ENCODE measurements at places on chromosomes 2 and 18. TPM values are rescaled to one million over a fixed set of nuclear protein-coding genes. Genes with fewer than 3 reads are reported as not detected.

- H3K27me3 ChIP-seq, result no peaks in the 10 kb centered on the region
- no peak overlapping the region for H3K4me3 ChIP-seq
- peak; percentile 74 for DNase-seq
- peaks cover 81% of the 10 kb centered on the region for H3K4me1 ChIP-seq
- peaks cover 4% of the 10 kb centered on the region for H3K36me3 ChIP-seq
Observed at GRCh38 chr2:160324161-160324800, 124.2 kb upstream of the ITGB6 start.

DNA sequence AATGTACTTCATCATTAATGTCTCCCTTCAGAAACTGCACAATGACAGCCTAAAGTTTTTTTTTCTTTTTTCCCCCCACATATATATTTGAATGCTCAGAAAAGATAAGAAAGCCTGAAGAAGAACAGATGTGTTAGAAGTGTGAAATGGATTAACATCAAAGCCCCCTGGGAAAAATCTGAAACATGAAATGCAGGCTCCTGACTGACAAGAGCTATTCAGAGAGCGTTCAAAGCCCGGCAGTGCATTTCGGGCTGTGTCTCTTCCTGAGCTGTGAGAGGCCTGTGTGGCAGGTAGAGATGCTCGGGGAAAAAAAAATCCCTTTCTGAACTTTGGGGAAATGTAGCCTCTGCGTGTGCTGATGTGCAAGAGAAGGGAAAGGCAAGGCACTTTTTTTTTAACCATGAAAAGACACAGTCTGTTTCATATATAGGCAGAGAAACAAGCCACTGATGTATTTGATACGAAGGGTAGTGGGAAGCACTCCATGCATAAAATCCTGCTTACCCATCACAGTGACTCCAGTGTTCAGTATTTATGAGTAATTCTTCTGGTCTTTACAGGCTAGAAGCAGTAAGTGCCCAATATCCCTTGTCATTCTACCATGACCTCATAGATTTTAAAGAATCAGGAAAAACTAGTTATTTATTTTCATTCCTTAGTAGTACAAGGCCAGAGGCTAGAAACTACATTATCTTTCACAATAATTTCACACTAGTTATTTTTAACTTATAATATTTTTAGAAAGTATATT is 1574.2 kb upstream of the PIK3C3 start:
- H3K36me3 ChIP-seq, result no peaks in the 10 kb centered on the region
- no peaks in the 10 kb centered on the region for H3K4me1 ChIP-seq
- no peaks in the 10 kb centered on the region for H3K27me3 ChIP-seq

DNA sequence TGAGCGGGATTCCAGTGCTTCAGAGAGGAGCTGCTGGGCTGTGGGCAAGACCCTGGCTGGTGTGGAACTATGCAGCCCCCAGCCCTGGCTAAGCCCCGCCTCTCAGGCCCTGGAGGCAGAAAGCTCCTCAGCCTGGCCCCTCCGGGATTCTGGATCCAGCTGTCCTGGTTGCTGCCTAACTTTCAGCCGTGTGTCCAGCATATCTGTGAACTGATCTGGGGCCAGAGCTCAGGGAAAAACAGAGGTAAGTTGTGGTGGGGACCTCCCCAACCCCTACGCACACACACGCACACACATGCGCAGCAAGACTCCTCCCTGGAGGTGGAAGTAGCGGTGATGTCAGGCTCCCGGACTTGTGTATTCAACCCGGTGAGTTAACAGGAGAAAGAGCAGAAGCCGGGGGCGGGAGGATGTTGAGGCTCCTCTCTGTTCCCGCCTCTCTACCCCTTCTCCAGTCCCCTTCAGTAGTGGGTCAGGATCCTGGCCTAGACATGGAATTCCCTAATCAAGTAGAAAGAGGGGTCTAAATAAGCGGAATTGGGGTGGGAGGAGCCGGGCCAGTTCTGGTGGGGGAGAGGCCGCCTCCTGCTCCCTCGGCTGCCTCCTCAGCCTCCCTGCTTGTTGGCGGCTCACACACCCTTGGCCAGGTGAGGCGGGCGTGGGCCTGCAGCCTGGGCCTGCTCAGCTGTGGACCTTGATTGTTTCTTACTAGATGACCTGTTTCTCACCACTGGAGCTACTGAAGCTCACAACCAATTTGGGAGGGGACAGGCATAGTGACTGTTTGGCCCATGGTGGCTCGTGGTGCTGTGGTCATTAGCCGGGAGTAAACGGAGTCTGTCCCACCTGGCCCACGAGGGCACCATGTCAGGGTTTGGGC is 33.4 kb downstream of the SIX2 start:
- peak; percentile 17 for DNase-seq
- H3K27ac ChIP-seq, result no peak overlapping the region
- H3K4me1 ChIP-seq, result peaks cover 4% of the 10 kb centered on the region
- no peaks in the 10 kb centered on the region for H3K36me3 ChIP-seq

- no peaks in the 10 kb centered on the region for H3K27me3 ChIP-seq
- no peak for DNase-seq
- H3K27ac ChIP-seq, result no peak overlapping the region
- no peak overlapping the region for H3K4me3 ChIP-seq
Observed at GRCh38 chr18:58264840-58265239, 220.8 kb downstream of the NEDD4L start.

DNA sequence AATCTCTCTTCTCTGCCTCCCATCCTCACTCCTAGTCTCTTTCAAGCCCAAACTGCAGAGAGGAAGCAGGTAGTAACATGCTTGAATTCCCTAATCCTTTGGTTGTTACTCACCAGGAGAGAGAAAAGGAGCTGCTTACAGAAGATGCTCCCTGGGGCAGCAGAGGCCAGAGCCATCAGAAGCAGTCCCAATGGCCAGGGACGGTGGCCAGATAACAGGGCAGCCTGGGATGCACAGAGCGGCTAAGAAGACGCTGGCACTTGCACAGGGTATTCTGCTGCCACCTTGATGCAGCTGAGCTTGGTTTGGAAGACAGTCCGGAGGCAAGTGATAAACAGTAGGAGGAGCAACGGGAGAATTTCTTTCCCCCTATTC is 250 bp downstream of the DSC1 start:
- peak overlapping the region; percentile 26 for H3K27ac ChIP-seq
- peak overlapping the region; percentile 51 for H3K4me3 ChIP-seq
- peaks cover 2% of the 10 kb centered on the region for H3K4me1 ChIP-seq
- no peaks in the 10 kb centered on the region for H3K27me3 ChIP-seq

- no peaks in the 10 kb centered on the region for H3K27me3 ChIP-seq
- DNase-seq, result no peak
- H3K27ac ChIP-seq, result no peak overlapping the region
- no peak overlapping the region for H3K4me3 ChIP-seq
- no peaks in the 10 kb centered on the region for H3K4me1 ChIP-seq
Observed at GRCh38 chr2:238593236-238593635, 166.5 kb downstream of the ASB1 start.

- peaks cover 44% of the 10 kb centered on the region for H3K4me1 ChIP-seq
- peak overlapping the region; percentile 95 for H3K27ac ChIP-seq
- H3K27me3 ChIP-seq, result no peaks in the 10 kb centered on the region
- peaks cover 36% of the 10 kb centered on the region for H3K36me3 ChIP-seq
- peak; percentile 88 for DNase-seq
Observed at GRCh38 chr2:43218702-43219382, 7.6 kb downstream of the ZFP36L2 start.

DNA sequence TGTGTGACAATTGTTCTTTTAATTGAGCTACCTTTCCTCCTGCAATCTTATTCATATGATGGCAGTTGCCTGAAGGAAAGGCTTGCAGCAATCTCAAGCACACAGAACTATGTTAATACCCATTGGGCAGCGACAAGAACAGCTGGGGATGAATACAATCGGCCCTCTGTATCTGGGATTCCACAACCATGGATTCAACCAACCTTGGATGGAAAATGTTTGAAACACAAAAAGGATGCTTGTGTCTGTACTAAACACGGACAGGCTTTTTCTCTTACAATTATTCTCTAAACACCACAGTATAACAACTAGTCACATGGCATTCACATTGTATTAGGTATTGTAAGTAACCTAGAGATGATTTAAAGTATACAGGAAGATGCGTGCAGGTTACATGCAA is 256.1 kb upstream of the SIX2 start:
- no peak for DNase-seq
- no peaks in the 10 kb centered on the region for H3K4me1 ChIP-seq
- no peak overlapping the region for H3K27ac ChIP-seq
- peaks cover 13% of the 10 kb centered on the region for H3K27me3 ChIP-seq

GRCh38 chr2:18005411-18005810 is 126.9 kb downstream of the KCNS3 start:
- H3K36me3 ChIP-seq, result no peaks in the 10 kb centered on the region
- H3K4me3 ChIP-seq, result no peak overlapping the region
- no peaks in the 10 kb centered on the region for H3K4me1 ChIP-seq
- DNase-seq, result no peak

DNA sequence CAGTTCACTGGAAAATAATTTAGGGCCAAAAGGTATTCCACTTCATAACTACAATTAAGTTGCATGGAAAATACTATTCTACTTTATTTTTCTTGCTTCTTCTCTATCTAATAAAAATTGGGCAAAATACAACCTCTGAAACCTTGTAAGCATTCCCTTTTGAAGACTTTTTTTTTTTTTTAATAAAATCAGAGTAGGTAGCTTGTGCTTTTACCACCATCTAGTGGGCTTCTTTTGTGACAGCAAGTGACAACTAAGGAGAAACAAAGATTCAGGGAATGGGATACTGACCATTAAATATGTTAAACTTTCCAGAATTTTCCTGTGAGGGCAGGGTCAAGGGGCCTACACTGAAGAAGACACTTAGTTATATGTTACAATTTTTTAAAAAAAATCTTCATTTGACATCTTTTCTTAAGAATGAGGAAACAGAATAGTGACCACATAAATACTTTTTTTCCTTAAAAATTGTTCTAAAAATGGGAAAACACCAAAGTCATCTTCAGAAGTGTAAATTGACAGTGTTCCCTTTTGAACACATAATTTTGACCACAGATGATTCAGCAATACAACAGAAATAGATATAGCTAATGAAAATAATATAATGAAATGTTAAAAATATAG is 1183.2 kb upstream of the ACVR2A start:
- no peak overlapping the region for H3K27ac ChIP-seq
- H3K27me3 ChIP-seq, result no peaks in the 10 kb centered on the region
- H3K4me1 ChIP-seq, result no peaks in the 10 kb centered on the region
- no peaks in the 10 kb centered on the region for H3K36me3 ChIP-seq
- no peak overlapping the region for H3K4me3 ChIP-seq

Gene TRAF3IP1
- total RNA-seq, result 7.9 TPM

Gene PLCL1
- 0.69 TPM for total RNA-seq

Gene RRM2
- 396 TPM for total RNA-seq

Gene GALR1
- total RNA-seq, result not detected

Gene ACMSD
- total RNA-seq, result not detected

Gene NOSTRIN
- not detected for total RNA-seq

Gene LTBP1
- total RNA-seq, result 0.18 TPM

Gene ITGB6
- not detected for total RNA-seq

Gene EFHD1
- 1.2 TPM for total RNA-seq

Gene OTOS
- total RNA-seq, result not detected

Gene ASB18
- not detected for total RNA-seq

Gene FAM117B
- total RNA-seq, result 19.4 TPM

Measured in activated CD8-positive, alpha-beta T cell treated with anti-CD3 and anti-CD28 coated beads for 36 hours (primary cell).